ENCODE measurements at places on chromosomes 13 and 19. TPM values are rescaled to one million over a fixed set of nuclear protein-coding genes. Genes with fewer than 3 reads are reported as not detected.

DNA sequence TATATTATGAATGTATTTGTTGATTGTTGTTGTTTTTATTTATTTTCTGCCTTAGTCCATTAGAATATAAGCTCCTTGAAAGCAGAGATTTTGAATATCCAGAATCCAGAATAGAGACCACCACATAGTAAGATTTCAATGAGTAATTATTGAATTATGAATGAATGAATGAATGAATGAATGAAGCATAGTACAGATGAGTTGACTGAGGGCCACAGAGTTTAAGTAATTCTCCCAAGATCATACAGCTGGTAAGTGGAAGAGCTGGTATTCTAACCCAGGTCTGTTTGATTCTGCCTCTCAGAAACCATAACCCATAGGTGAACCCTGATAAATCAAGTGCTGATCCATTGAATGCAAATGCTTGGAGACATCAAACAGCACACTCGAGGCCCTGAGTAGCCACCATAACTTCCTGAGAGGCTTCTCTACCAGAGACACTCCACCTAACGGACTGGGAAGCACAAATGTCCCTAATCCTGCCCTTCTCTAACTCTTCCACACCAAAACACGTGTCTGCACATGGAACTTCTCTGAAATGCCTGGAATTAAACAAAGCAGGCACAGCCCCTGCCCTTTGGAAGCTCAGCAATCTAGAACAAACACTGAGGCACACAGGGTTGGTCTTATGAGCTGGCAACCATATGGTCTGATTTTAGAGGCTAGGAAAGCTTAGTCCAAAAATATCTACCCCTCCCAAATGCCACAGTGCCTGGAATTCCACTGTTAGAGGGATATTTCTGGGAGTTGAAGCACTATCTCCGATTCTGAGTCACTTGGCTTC lies 190.1 kb downstream of the FOXO1 start:
- H3K27ac ChIP-seq = peak overlapping the region; percentile 26
- no peak overlapping the region for H3K4me3 ChIP-seq
- peak; percentile 81 for DNase-seq
- peaks cover 13% of the 10 kb centered on the region for H3K4me1 ChIP-seq
- no peaks in the 10 kb centered on the region for H3K27me3 ChIP-seq

PCSK4 gene
- 3.9 TPM for total RNA-seq

ADPRHL1 gene
- 2.5 TPM for total RNA-seq

CLEC4G gene
- not detected for total RNA-seq

ACOD1 gene
- total RNA-seq = not detected
